SK-N-SH (cell line): ENCODE measurements at places on chromosomes 11 and 22.

DNA sequence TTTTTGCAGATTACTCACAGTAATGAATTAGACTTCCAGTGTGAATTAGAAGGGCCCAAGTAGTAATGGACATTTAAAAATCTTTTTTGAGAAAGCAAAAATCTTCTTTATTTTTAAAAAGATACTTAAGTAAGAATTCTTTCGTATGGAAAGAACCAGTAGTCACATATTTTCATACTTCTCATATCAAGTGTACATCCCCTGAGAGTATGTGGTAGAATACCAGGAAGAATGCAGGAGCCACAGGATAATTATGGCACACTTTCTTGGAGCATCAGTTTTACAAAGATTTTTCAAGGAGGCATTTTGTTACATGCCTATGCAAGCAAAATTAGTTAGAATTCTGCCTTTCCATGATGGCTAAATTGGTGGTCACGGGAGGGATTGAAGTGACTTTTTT, 28.1 kb downstream of the POLD3 start:
- no peak for DNase-seq

DNA sequence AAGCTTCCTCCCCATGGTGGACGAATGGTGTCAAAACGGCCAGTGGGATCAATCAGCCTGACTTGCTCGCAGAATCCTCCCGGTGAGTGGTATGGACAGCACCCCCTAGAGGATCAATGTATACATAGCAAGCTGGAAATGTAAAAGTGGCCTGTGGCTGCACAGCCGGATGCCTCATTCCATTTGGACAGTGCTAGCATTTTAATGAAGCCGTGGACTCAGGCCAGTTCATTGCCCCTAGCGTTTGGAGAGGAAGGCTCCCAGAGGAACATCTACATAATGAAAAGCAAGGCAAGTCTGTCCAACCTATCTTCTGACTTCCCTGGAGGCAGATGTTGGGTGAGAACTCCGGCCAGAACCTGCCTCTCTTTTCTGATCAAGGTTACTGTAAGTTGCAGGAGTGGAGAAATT, 942.3 kb downstream of the NTM start:
- DNase-seq: peak; percentile 65

DNA sequence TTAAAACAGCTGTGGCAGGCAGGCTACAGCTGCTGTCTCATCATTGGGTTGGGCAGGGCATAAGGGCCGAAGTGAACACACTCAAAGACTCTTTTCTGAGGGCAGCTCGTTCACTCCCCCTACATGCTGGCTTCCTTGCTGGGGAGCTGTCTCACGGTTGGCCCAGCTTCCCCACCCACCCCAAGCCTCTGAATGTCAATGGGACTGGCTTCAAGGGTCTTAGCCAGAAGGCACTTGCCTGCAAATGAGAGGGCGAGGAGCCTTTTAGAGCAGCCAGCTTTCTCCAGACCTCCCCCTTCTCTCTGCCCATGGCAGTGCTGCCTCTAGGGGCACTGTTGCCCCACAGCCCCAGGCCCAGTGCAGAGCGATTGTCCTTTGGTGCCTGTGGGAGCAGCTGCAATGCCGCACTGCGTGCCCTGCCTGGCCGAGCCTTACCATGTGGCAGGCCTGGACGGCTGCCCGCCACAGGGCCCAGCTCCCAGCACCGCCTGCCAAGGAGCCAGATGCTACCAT, 94.7 kb upstream of the RASSF10 start:
- peak; percentile 82 for DNase-seq

DNA sequence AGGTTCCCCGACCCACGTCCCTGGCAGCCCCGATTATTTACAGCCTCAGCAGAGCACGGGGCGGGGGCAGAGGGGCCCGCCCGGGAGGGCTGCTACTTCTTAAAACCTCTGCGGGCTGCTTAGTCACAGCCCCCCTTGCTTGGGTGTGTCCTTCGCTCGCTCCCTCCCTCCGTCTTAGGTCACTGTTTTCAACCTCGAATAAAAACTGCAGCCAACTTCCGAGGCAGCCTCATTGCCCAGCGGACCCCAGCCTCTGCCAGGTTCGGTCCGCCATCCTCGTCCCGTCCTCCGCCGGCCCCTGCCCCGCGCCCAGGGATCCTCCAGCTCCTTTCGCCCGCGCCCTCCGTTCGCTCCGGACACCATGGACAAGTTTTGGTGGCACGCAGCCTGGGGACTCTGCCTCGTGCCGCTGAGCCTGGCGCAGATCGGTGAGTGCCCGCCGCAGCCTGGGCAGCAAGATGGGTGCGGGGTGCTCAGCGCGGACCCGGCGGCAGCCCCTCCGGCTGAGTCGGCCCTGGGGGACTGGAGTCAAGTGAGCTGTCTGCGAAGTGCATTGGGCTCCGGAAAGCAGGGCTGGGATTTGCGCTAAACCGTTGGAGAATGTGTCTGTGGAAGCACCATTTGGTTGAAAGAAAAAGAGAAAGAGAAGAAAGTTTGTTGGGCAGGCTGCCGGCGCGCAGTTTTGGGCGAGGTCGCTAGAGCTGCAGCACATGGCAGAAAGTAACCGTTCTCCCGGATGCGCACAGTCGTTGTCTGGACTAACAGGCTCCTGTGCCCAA, at the start of gene CD44:
CD44 (plus strand) TSS at position 229 of the 779 bp plus-strand sequence; CDS start at position 362, 133 bp downstream.
- DNase-seq: peak; percentile 74

- peak; percentile 75 for DNase-seq
Measured at GRCh38 chr11:67389477-67389876, 2.3 kb upstream of the RAD9A start.

DNA sequence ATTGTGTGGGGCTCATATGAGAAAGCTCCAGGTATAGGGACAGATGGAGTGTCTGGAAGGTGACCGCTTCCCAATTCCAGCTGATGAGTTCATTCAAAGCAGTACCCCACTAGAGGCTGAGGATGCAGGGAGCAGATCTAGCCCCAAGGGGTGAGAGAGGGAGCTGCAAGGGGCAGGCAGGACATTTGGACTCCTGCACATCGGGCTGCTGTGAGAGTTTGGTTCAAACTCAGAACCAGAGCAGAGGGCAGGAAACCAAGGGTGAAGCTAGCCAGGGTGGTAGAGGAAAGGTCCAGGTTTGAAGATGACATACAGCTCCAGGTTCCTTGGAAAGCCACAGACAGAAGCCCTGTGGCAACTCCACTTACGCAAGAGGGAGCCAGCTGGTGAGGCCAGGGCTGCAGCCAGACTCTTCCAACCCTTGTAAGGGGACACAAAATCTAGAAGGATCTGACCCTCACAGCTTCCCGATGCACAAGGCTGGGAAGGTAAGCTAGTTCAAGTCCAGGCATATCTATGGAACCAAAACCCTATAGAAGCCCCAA, 1.9 kb downstream of the CSNK2A3 start:
- DNase-seq: no peak

GRCh38 chr11:65473278-65473860, 25.5 kb upstream of the MALAT1 start:
- no peak for DNase-seq

DNA sequence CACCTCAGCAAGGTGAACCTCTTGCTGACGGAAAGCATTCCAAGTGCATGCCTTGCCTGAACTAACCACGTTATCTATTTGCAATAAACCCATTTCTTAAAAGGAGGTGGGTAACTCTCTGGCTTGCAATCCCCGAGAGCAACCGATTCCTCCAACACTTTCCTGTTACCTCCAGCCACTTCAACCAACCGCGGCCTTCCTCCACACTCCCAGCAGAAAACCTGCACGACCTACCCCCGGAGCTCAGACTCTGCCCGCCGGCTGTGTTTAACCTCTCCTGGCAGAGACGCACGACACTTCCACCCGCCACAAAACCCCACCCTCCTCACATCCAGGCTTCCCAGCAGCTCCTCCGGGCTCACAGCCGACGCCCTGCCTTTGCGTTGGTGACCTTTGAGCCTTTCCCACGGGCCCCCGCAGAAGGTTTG, 708 bp downstream of the SCO2 start:
- DNase-seq: no peak

DNA sequence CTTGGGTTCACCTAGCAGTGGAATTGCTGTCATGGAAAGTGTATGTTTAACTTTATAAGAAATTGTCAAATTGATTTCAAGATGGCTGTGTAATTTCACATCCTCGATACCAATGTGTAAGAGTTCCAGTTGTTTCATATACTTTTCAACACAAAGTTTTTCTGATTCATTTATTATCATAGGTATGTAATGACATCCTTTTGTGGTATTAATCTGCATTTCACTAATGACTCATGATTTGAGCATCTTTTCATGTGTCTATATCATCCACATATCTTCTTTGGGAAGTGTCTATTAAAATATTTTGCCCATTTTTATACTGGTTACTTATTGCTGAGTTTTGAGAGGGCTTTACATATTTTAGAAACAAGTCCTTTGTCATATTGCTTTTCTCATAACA, 17.0 kb upstream of the GLYATL1B start:
- DNase-seq: no peak

GRCh38 chr11:15212876-15213275, 98.2 kb downstream of the INSC start:
- no peak for DNase-seq

DNA sequence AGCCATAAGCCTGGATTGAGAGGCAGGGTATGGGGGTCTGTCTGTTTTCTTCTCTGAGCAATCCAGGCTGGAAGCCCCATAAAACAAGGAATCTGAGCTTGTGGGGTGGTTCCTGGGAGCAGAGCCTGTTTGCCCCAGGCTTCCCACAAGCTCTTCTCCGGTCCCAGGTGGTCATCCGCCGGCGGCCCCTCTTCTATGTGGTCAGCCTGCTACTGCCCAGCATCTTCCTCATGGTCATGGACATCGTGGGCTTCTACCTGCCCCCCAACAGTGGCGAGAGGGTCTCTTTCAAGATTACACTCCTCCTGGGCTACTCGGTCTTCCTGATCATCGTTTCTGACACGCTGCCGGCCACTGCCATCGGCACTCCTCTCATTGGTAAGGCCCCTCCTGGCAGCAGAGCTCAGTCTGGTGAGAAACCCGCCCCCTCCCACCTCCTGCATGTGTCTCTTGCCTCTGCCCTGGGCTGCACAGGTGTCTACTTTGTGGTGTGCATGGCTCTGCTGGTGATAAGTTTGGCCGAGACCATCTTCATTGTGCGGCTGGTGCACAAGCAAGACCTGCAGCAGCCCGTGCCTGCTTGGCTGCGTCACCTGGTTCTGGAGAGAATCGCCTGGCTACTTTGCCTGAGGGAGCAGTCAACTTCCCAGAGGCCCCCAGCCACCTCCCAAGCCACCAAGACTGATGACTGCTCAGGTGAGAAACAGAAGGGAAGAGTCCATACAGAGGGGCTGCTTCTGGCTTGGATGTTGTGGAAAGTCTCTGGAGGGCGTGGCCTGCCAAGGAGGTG, 11.6 kb downstream of the HTR3A start:
- DNase-seq: no peak

- no peak for DNase-seq
Measured at GRCh38 chr11:8097468-8097867, 16.5 kb downstream of the TUB start.

DNA sequence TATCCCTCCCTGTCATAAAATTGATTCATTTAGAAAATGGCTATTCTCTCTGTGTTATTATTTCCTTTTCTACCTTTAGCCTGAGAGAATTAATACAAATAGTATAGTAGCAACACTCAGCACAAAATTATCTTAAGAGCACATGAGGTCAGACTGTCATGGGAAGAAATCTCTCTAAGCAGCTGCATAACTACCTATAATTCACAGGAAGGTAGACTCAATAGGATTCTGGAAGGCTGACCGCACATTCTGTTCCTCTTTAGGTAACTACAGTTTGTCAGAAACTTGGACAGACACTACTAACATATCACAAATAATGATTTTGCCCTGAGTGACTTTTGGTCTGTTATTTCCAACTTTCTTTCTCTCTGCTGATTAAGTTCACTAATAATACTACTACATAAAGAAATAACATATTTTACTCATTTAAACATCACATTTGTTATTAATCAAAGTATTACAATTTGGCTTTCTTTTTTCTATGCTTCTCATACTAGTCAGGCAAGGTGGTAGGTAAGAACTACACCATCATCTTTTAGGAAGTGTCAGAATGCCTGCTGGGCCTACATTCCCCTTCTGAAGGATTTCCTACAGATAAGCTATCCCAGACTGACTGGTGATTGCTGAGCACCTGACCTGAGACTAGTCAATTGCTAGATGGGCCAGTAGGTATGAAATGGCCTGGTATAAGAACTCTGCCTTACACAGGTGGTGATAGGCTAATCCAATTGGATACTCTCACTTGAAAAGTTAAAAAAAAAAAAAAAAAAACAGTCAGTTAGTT, 325.1 kb downstream of the DLG2 start:
- DNase-seq: no peak

DNA sequence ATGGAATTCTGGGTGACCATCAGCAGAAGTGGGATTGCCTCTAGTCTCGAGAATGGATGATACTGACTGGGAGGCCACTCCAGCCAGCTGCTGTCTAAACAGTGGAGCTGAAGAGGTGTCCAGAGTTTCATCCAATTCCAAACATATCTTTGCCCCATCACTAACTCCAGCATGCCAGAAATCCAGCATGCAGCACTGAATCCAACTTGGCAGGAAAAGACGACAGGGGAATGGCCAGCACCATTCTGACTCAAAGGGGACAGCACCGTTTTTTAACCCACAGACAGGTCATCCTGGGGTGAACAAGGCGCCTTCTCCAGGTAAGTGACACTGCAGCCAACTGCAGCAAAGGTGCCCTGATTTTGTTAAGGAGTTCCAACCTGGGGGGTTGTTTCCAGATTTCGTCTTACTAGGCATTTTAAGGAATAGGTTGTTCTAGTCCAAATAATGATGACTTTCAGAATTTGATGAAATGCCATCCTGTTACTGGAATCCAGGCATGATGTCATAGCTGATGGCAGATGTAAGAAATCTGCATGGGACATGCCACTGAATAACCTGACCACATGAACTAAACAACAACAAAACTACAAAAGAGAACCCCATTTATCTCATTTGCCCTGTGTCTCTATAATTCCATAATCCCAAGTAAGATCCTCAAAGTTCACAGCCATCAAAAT, 32.3 kb downstream of the FEZ1 start:
- no peak for DNase-seq

DNA sequence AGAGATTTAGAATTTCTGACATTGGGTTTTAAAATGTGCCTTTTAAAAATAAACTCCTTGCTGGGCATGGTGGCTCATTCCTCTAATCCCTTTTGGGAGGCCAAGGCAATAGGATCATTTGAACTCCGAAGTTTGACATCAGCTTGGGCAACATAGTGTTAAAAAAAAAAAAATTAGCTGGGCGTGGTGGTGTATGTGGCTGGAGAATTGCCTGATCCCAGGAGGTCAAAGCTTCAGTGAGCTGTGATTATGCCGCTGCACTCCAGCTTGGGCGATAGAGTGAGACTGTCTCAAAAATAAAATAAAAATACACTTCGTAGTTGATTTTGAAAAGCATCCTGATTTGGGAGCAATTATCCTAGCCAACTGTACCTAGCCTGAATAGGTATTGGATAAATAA, 3.4 kb upstream of the APLP2 start:
- DNase-seq: no peak
